ENCODE measurements at places on chromosomes 1 and 21.

- DNase-seq: no peak
Measured at GRCh38 chr21:34004013-34004938, 69.1 kb upstream of the MRPS6 start.

DNA sequence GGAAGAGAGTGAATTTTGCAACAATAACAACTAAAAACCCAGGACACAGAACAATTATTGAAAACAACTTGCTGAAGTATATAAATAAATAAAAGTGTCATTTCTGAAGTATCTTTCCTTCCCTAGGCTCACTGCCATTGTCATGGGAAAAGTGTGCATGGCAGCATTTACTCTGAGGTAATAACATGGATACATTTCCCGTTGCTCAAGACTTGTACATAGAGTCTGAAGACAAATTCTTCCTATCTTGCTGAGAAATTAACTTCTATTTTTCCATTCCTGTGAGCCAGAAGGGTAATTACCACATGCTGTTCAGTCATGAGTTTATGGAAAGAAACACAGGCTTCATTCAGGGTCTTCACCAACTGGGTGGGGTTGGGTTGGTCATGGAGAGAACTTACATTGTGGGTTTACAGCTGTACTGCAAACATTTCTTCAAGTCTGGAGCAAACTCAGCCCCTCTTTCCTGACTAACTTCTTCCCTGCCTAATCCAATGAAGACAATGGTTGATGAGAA, 32.2 kb downstream of the ST6GALNAC3 start:
- DNase-seq: no peak

DNA sequence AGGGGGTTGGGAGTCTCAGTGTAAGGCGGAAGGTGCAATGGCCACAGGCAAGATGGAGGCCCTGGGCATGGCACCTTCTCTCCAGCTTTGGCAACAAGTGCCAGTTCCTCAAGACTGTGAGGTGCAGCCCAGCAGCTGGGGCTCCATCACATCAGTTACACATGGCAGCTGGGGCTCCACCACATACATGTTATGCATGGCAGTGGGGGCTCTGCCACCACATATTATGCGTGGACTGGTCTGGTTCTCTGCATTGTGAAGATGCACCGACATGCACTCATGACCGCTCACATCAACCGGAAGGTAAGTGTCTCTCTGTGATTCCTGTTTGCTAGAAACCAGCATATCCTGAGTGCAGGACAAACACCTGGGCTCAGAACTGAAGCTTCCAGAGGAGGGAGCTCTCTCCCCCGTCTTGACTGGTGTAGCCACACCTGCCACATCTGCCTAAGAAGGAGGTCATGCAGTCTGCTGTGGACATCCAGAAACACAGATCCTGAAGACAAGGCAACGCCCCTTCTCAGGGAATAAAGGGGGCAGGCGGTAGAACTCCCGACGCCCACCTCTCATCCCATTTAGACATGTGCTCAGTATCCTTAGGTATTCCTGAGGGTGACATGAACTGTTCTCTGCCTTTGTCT, 104.1 kb upstream of the TMPRSS2 start:
- no peak for DNase-seq

DNA sequence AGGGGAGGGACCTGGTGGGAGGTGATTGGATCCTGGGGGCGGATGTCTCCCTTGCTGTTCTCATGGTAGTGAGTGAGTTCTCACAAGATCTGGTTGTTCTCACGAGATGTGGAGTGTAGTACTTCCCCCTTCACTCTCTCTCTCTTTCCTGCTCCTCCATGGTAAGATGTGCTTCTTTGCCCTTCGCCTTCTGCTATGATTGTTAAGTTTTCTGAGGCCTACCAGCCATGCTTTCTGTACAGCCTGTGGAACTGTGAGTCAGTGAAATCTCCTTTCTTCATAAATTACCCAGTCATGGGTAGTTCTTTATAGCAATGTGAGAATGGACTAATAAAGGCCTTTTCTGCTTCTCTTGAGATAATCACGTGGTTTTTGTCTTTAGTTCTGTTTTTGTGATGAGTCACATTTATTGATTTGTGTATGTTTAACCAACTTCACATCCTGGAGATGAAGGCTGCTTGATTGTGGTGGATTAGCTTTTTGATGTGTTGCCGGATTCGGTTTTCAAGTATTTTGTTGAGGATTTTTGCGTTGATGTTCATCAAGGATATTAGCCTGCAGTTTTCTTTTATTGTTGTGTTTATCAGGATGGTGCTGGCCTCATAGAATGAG, 45.5 kb downstream of the RABGAP1L start:
- no peak for DNase-seq

GRCh38 chr1:116352349-116352813, 20.7 kb upstream of the ATP1A1 start:
- no peak for DNase-seq

DNA sequence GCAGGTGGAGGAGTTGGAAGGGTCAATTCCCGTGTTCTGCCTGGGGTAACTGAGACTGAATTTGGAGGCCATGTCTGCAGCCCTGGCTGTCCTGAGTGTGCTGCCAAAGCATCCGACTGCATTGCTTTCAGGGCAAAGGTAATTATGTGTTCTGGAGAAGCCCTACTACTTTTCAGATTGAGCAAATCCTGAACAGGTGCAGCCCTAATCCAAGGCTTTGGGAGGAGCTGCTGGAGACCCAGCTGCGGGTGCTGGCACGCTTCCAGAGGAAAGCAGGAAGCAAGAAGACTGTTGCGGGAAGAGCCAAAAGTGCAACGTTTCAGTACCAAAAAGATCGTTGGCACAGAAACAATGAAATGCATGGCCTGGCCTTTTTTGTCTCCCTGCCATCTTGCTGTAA, 73.7 kb upstream of the NRIP1 start:
- no peak for DNase-seq

DNA sequence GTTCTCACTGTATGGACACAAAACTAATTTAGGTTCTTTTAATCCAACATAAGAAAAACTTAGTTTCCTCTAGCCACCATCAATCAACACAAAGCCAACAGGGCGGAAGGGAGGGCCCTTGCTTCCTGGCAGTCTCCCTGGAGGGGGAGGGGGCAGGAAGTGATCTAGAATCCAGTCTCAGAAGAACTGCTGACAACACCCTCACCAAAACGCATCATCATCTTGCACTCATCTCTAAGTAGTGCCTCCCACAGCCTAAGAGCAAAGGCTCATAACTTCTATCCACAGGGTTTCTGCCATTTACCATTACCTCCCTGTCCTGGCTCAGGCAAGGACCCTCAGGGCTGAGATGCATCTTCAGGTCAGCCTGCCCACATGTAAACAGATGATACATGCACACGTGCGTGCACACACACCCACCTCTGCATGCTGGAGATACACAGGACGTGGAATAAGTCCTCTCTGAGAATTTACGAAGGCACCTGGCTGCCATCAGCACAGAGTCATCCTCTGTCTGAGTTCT, 20.5 kb downstream of the HIVEP3 start:
- DNase-seq: peak; percentile 66

DNA sequence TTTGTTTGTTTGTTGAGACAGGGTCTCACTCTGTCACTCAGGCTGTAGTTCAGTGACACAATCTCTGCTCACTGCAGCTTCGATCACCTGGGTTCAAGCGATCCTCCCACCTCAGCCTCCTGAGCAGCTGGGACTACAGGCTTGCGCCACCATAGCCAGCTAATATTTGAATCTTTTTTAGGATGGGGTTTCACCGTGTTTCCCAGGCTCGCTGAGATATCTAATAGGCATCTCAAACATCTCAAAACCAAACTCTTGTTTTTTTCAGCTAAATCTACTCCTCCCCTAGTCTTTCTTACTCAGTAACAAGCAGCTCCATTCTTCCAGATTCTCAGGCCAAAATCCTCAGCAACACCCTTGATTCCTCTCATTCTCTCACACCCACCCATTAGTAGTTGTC, 22.0 kb upstream of the SRRM1 start:
- DNase-seq: no peak

- DNase-seq: no peak
Measured at GRCh38 chr1:22018583-22019559, 17.4 kb downstream of the CELA3A start.

GRCh38 chr1:55358581-55358980, 143.4 kb upstream of the USP24 start:
- no peak for DNase-seq

DNA sequence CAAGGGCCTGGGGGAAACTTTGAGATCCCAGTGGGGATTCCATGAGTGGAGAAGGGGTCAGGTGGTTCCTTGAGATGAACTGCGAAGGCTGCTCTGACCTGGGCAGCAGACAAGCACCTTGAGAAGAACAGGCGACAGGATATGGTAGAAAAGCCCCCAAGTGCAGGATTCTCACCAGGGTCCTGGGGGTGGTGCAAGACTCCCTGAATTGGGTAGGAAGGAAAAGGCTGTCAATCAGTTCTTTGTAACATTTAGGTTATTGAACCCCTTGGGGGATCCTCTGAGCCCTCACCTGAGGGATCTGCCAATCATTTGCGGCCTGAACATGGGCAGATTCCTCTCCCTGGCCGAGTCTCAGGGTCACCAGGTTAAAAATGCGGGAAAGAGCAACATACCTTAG, 2.4 kb upstream of the PRAMEF12 start:
- no peak for DNase-seq

GRCh38 chr1:244207042-244207934, 156.2 kb downstream of the ZBTB18 start:
- DNase-seq: no peak

DNA sequence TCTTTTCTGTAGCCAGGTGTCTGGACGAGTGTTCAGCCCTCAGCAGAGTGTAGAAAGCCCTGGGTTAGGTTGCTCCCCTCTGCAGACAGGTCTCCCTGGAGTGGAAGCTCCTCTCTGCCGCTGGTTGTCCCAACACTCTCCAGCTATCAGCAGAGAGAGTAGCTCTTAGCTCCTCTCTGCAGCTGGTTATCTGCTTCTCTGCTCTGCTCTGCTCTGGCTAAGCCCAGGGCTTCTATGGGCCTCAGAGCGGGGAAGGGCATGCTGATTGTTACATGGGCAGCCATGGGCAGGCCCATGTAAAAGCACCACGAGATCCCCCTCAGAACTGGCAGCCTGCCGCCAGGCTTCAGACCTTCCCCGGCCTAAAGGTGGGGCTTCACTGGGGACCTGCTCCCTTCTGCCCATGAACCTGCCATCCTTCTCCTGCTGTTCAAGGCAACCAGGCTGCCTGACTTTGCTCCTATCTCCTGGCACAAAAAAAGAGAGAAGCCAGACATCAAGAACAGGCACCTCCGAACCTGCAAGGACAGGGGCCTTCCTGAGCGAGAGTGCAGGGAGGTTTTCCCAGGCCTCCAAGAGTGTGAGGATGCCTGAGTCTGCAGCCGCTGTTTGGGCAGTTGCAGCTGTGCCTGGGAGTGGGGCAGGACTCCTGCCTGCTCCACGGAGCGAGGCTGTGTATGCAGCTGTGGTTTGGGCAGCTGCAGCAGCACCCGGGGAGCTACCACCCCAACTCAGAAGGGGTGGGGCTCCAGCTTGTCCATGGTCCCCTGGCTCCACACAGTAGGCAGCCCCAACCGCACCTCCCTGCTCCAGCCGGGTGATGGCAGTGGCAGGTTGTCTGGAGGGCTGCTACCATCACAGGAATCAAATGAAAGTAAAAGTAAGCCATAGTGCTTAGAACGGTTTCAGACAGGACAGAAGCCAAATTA, 973.7 kb downstream of the LTN1 start:
- no peak for DNase-seq

DNA sequence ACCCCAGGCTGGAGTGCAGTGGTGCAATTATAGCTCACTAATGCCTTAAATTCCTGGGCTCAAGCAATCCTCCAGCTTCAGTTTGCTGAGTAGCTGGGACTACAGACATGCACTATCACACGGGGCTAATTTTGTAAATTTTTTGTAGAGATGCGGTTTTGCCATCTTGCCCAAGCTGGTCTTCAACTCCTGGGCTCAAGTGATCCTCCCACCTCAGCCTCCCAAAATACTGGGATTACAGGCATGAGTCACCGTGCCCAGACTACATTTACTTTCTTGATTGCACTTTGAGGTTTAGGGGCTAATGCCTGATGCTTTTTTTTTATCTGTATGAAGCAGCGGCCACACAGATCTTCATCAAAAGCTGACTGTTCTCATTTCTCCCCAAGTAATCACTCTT, 124.6 kb downstream of the KIF26B start:
- DNase-seq: no peak

GRCh38 chr1:63487336-63488065, 35.5 kb downstream of the ITGB3BP start:
- no peak for DNase-seq

DNA sequence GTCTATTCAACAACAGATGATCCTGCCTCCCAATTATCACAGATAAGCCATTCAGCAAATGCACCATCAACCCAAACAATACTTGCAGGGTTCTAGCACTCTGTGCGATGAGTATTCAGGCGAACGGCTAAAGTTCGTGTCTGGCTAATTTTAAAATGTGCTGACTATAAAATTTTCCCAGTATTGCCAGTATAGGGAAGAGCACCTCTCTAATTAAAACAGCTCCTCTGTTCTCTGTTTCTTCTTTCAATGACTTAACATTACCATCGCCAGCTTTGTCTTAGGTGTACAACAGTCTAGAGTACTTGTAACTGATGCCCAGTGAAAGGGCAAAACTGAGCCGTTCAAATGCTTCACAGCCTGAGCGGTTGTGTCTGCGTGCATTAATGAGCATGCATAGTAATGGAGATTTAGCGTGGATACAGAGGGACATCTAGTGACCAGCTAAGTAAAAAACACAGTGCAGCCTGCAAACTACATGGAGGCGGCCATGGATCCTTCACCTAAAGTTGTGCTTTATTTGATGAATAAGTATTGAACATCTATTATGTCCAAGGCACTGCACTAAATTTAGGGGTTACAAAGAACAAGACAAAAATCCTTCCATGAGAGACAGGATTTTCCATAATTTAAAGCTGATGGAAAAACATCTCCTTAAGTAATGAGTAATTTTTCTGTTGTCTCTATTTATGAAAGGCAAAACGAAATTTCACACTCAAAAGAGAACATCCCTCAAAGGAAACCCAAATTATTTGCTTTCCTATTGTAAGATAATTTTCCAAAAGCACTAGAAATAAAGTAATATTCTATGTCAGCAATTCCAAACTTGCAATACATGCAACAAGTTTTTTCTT, 120.0 kb downstream of the SETD4 start:
- no peak for DNase-seq

- DNase-seq: no peak
Measured at GRCh38 chr1:95752515-95753381, 518.7 kb downstream of the RWDD3 start.

DNA sequence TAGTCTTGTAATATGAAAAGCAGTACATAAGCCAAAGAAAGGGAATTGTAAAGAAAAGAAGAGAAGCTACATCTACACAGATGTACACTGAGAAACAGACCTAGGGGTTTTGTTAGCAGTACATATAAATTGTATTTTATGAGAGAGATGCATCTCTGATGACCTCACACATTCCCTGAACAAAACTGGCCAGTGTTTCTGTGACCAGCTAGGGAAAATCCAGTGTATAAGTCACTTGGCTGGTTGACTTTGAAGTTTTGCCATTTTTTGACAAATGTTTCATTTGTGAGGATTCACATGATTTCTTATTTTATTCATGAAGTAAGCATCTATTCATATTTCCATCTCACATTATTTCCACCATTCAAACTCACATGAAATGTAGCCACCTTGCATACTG, 28.3 kb upstream of the DYNLT5 start:
- no peak for DNase-seq

GRCh38 chr1:31509124-31510072, 66.9 kb upstream of the TINAGL1 start:
- DNase-seq: no peak

Data from activated naive CD4-positive, alpha-beta T cell (primary cell).